ENCODE measurements at places on chromosomes 7 and 10.

DNA sequence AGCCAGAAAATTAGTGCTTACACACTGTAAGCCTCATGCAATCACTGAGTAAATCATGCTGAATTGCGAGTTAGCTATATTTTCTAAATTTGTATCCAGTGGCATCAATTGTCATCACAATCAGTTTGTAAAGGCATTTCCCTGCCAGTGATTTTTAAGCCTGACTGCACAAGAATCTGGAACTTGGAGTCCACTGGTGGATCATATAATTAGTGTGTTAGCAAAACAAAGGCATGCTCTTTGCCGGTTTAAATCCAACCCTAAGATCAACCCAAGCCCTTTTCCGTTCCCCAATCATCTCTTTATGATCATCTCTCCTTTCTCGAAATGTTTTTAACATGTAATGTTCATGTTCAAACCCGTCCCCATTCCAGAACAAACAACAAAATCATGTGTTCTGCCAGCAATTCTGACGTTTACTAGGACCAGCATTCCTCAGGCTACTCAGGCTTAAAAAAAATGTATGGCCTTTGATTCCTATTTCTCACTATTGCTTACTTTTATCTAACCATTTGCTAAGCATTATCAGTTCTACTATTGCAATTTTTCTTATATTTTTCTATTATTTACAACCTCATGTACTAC is 649.2 kb downstream of the SORCS1 start:
- no peak for DNase-seq

DNA sequence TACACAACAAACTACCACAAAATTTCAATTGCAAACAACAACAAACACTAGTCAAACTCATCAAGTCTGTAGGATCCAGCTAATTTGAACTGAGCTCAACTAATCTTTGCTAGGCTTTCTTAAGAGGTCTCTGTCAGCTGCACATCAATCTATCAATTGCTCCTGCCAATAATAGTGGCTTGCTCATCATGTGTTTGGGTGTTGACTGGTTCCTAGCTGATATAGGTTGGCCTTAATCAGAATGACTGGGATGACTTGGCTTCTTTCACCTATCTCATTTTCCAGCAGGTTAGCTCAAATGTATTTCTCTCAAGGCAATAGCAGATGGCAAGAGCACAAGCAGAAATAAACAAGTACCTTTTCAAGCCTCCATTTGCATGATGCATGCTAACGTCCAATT is 370.3 kb upstream of the NFE2L3 start:
- no peak for DNase-seq

- DNase-seq, result no peak
Observed at GRCh38 chr7:140702774-140703173, 6.3 kb downstream of the NDUFB2 start.

GRCh38 chr7:92691578-92691977 is 101.4 kb upstream of the FAM133B start:
- DNase-seq, result no peak

DNA sequence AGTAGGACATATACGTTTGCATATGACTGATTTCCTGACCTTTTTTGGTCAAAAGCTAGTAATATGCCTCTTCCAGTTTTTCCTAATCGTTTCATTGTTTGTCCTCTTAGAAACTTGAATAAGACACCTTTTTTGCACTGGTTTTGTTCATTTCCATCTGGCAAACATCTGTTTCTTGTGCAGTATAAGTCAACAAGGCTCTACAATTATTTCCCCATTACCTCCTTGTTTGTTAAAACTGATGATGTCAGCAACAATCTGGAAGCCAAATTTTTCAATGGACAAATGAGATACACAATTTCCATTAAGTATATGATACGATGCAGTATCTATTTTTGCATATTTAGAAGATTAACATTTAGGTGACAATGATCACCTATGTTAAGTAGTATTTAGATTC is 148.8 kb downstream of the NRBF2 start:
- DNase-seq, result no peak
